ENCODE measurements at places on chromosomes 5 and 9. TPM values are rescaled to one million over a fixed set of nuclear protein-coding genes. Genes with fewer than 3 reads are reported as not detected.

ENTREP1 gene
- 0.29 TPM for total RNA-seq

CDC20B gene
- total RNA-seq, result not detected

NUTM2G gene
- total RNA-seq, result not detected

SELENOP gene
- total RNA-seq, result 373 TPM

UGT3A1 gene
- total RNA-seq, result not detected

DAB2IP gene
- total RNA-seq, result 5.8 TPM

SLC34A1 gene
- total RNA-seq, result not detected

SVEP1 gene
- 157 TPM for total RNA-seq

SOHLH1 gene
- total RNA-seq, result not detected

TXNDC8 gene
- not detected for total RNA-seq

PTGER4 gene
- total RNA-seq, result 39.9 TPM

IL5 gene
- not detected for total RNA-seq
